Stimulated activated CD4-positive, alpha-beta T cell treated with anti-CD3 and anti-CD28 coated beads, TNF-alpha, amount 100 ng/mL, for 1 hour (primary cell): ENCODE measurements at places on chromosomes 1 and 21.

- DNase-seq, result no peak
Measured at GRCh38 chr1:244713332-244713731, 60.4 kb downstream of the DESI2 start.

- no peak for DNase-seq
Measured at GRCh38 chr1:150165622-150166612, 16.2 kb downstream of the PLEKHO1 start.

GRCh38 chr1:199272139-199272544, 633.3 kb downstream of the PTPRC start:
- no peak for DNase-seq

GRCh38 chr1:36300526-36300925, 5.6 kb upstream of the SH3D21 start:
- DNase-seq, result no peak

DNA sequence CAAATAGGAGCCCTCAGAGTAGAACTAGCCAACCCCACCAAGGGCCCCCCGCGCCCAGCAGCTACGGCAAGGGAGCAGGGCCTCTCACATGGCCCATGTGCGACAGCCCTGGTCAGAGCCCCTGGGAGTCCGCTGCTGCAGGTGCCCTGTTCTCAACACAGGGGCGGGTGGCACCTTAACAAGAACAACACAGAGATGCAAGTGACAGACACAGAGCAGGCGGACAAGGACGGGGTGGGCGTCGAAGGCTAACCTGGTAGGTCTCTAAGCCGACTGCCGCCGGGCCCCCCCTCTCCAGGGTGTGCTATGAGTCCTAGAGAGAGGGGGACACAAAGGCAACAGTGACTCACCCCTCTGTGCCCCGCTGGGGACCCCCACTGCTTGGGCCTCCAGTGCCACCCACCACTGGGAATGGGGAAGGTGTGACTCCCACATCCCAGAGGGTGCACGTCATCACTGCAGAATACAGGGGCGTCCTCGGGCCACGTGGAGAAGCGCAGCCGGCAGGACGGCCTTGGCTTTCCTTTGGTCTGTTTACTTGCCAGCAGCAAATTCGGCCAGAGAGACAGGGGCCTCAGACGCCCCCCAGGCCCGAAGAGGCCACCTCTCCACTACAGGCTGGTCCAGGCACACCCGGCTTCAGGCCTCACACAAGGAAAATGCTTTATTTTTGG, 44.8 kb downstream of the PRDM15 start:
- no peak for DNase-seq

DNA sequence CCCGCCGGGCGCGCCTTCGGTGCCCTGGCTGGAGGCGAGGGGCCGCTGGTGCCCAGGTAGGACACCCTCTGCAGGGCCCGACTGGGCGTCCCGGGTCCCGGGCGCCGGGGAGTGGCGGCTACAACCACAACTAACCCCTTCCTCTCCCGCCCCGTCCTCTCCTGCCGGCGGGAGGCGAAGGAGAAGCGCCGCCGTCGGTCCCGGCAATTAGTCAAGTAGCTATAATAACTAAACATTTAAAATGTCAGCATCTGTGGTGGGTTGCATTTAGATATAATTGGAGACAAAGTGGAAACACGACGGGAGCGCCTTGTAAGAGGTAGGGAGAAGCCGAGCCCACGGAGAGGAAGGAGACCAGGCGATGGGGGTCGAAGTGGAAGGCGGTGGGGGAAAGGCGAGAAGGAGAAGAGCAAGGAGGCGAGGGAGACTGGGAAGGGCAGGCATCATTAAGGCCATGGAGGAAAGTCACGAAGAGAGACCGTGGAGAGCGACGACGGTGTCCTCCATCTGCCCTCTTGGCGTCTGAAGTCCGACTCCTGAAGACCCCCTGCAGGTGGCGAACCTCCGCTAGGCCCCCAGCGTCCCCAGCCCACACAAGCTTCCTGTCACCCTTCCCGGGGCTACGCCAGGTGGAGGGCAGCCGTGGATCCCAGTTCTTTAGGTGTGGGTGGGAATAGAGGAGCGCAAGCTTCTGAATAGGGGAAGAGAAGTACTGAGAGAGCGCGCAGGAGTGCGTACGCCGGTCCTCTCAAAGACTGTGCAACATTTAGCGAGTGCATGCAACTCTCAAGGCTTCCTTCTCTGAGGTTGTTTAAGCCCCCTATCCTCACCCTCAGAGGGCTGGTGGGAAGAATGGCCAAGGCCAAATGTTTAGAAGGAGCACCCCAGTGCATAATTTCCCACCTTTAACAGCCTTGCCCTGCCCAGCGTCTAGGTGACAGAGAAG, 1.6 kb downstream of the CNIH3 start:
- no peak for DNase-seq

GRCh38 chr1:245698116-245698515, 543.3 kb downstream of the KIF26B start:
- no peak for DNase-seq

DNA sequence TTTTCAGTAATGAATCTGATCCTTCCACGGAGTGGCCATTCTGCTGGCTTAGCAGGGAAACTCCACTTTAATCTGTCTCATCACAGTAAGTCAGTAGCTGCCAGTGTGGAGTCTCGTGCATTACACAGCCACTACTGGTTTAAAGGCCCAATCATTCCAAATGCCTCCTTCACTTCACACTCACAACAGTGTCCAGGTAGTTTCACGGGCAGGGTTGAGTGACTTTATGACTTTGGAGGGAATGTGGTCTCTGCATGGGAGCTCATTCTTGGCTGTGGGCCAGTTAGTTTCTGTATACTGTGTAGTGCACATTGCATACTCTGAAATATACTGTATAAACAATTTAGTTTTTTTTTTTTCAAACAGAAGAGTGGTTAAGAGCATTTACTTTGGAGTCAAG, 34.6 kb upstream of the C1orf87 start:
- no peak for DNase-seq

- no peak for DNase-seq
Measured at GRCh38 chr1:3558036-3558726, 53.1 kb downstream of the MEGF6 start.

DNA sequence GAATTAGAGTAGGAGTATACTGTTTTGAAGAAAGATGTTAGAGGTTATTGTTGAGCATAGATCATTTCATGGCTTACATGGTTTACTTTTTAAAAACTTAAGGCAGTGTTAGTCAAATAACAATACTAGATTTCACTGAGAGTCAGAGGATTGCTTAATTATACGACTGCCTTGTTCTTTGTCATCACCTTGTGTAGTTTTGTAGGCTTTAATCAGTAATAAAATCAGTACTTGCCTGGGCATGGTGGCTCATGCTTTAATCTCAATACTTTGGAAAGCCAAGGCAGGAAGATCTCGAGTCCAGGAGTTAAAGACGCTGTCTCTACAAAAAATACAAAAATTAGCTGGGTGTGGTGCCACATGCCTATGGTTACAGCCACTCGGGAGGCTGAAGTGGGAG, 41.3 kb upstream of the GPR52 start:
- no peak for DNase-seq

DNA sequence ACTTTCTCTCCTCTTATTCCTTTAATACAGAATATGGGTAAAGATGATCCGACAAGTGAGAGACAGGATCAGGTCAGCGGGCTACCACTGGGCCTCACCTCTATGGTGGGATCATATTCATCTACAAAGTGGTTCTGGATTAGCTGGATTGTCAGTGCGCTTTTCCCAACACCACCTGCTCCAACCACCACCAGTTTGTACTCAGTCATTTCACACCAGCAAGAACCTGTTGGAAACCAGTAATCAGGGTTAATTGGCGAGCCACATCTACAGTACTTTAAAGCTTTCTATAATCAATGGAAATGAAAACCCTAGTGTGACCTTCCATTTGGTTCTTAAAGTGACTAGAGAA, 643 bp downstream of the NRAS start:
- no peak for DNase-seq

DNA sequence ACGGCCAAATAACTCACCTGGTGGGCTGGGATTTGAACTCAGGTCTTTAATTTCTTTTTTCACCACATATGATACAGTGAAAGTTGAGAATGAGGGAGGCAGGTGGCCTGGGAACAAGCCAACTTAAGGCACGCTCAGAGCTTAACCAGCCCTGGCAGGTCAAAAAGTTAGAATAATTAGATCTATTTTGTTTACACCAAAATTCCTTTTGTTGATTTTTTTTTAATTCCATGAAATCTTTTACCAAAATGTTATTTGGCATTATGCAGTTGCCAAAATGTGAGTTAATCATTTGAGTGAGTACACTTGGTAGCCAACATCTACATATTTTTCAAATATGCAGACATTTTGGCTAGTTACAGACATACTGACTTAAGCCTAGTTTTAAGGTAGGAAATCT, 36.8 kb downstream of the LHX8 start:
- no peak for DNase-seq

DNA sequence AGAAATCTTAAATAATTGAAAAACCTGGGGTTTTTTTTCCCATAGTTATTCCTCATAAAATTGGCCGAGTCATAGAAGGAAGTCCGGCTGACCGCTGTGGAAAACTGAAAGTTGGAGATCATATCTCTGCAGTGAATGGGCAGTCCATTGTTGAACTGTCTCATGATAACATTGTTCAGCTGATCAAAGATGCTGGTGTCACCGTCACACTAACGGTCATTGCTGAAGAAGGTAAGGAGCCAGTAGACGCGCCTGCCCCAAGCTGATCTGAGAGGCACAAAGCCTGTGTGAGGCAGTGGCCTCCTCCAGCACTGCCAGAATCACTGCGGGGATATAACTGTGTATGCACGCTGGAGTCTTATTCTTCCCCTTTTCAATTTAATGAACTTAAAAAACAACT, 100.3 kb downstream of the PHTF1 start:
- DNase-seq, result no peak

DNA sequence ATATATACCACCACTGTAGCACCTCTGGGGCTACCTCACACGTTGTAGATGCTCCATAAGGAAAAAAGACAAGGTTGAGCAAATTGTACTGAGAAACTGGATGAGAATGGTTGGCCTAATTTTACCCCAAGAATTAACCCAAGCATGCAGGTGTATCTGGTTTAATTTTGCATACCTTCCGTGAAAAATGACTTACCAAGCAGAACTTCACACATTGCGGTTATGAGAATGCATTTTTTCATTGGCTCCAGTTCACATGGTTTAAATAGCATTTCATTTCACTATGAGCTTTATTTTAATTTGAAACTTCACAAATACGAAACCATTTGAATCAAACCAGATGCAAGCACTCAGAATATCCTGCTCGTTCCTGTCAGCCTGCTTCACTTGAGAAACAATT, 512.2 kb downstream of the LTN1 start:
- DNase-seq, result no peak

DNA sequence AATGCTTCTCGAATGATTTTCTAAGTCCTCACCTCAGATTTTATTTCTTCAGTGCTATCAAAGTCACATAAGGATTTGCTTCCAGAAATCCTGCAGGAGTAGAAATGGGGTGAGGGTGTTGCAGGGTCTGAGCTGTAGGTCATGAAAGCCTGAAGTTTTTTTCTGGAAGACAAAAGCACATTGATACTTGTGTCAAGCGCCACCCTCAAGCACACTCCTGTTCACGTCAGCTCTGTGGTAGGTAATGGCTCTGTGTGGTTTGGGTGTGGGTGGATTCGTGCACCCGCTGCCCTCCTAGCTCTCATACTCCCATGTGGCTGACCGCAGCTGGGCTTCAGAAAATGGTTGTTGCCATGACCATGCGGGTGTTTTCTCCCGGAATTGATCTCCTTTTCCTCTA, 39.9 kb downstream of the AKNAD1 start:
- DNase-seq, result no peak

GRCh38 chr21:20083336-20083735, 914.9 kb upstream of the NCAM2 start:
- DNase-seq, result no peak

DNA sequence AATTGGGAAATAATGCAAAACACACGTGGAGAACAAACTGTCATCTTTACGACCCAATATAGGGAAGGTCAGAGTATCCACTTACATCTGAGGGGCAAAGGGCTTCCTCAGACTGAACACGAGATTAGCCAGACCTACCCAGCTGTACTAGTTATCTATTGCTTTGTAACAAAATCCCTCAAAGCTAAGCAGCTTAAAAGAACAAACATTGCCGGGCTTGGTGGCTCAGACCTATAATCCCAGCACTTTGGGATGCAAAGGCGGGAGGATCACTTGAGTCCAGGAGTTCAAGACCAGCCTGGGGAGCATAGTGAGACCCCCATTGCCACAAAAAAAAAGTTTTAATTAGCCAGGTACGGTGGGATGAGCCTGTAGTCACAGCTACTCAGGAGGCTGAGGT, 262.8 kb downstream of the LTN1 start:
- no peak for DNase-seq

DNA sequence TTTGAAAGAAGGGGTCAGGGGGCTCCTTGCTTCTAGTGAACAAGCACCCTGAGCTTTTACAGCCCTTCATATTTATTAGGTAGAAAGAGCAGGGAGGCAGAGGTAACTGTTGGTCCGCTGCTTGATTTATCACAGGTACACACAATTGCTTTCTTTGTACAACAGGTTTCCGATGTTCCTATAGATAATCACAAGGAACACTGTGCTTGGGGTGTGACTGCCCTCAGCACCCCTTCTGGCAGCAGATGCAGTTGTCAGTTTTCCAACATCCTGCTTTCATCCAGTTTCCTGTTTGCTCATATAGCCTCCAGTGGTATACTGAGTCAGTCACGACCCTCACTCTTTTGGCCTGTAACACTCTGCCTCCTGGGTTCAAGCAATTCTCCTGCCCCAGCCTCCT, 40.6 kb downstream of the SCP2 start:
- DNase-seq, result no peak

- no peak for DNase-seq
Measured at GRCh38 chr1:82099170-82099569, 298.4 kb downstream of the ADGRL2 start.

DNA sequence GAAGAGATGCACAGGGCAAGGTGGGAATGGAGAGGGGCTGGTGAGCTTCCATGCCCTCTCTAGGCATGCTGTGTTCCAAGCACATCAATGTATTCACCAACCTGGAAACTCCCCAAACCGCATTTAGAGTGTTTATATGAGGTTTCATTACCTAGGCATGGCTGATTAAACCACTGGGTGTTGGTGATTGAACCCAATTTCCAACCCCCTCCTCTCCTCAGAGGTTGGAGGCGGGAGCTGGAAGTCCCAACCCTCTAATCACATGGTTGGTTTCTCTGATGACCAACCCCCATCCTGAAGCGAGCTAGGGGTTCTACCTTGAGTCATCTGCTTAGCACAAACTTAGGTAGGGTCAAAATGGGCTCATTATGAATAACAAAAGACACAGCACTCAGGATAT, 3.0 kb upstream of the PPIE start:
- no peak for DNase-seq

DNA sequence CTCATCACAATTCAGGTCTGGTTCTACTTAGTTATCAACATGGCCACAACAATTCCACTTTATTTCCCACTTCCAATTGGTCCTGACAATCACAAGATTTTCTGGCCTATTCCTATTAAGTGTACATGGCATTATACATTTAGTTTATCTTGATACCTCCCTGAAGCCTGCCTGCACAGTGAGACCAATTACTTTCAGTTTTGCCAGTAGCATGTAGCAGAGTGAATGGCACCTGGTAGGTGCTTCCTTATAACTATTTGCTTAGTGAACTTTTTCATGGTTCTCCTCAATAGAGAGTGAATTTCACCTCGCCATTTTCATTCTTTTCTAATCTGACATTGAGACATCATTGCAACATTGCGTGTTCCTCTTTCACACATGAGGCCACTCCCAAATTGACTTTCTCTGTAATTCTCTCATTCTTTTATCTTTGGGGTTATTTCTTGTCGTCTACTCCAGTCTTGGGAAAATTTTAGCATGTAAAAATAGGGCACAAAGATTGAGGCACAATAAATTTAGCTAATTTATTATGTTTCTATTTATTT, 124.3 kb downstream of the DISC1 start:
- no peak for DNase-seq
